ENCODE measurements at places on chromosomes 5 and 9.

- DNase-seq = no peak
Observed at GRCh38 chr9:77523891-77524290, 124.2 kb downstream of the GNA14 start.

GRCh38 chr5:34452170-34452828 is 203.8 kb upstream of the RAI14 start:
- no peak for DNase-seq

DNA sequence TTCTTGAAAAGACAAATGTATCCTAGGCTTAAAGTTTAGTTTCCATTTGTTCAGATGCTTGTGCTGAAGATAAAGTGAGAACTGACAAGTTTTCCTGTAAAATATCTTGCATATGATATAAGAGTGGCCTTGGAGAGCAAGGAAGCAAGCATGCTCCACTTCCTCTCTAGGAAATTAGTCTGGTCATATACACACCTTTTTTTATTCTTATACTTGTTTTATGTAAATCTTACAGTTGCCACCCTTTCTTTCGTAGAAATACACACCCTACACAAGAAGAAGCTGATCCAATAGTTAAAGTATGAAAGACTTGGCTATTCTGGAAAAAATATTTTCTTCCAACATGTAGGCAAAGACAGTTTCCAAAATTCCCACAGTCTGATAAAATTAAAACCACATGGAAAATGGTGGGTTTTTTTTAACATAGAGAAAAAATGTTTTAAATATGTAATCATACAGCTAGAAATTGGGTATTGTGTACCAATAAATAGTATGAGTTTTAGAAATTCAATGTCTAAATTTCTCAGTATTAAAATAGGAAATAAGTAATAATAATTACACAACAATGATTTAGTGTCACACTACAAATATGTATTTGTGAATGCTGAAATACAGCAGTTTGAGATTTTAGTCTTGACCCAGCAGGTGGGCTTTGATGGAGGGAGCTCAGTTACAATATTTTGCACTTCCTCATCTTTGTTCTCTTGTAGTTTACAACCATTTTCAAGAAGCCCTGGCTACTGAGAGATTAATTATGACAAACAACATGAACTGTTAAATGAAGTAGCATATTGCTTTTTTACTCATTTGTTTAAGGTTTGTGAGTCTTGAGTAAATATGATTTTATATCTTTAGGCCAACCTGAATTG is 185.7 kb upstream of the GNA14 start:
- DNase-seq = no peak

DNA sequence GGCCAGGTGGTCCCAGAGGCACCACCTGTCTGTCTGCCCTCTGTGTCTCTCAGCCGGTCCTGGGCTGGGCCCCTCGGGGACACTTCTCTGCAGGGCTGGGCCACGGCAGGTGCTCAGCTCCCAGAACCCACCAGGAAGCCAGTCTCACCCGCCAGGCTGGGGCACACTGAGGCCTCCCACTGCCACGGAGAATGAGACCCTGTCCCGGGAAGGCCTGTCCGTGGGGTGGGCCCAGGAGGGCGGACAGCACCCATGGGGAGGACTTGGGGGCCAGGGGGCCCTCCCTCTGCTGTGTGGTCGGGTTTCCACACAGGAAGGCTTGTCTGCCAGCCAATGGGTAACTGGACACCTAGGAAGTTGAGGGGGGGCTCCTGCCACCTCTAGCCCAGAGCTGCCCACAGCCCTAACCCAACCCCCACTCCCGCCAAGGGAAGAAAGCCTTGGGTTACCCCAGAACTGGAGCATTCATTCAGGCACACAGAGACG is 4.1 kb upstream of the TUBB4B start:
- DNase-seq = no peak

DNA sequence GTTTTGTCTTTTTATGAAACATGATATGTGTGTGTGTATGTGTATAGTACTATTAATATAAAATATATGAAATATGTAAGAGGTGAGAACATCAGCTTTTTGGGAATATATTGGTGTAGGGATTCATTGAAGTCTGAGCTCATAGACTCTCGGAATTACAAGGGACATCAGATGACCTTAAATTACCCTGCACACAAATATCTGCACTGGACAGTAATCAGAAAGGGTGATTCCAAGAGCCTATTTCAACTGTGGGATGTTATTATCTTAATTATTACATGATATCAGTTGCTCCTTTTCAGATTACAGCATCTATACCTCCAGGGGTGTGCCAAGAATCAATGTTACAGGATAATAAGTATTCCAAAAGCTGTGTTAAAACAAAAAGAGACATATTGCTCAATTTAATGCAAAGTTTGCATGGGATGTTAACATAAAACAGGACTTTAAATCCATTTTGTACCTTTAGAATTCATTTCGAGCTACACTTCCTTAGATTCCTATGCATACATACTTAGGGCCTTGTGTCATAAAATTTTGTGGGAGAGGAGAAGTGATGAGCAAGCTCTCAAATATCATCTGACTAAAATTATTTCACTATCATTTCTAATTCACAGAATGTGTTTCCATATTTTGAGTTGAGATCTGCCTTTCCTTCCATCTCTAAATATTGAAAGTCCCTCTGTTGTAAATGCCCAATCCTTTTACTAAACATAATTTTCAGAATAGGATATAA is 365.2 kb downstream of the BRINP1 start:
- no peak for DNase-seq

- DNase-seq = no peak
Observed at GRCh38 chr5:72681781-72682180, 134.7 kb upstream of the TNPO1 start.

- no peak for DNase-seq
Observed at GRCh38 chr5:139413963-139414362, 10.1 kb upstream of the SPATA24 start.

DNA sequence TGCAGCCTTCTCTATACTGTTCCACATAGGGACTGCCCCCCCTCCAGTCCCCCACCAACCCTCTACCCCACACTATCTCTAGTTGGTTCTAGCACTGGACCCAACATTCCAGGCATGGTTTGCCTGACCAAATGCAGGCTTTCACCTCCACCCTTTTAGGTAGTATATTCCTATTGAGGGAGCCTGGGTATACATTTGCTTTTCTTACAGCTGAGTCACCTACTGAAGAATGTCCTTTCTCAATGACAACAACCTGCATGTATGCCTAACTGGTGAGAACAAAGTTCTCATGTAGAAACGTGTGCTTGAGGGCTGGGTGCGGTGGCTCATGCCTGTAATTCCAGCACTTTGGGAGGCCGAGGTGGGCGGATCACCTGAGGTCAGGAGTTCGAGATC is 8.2 kb downstream of the TNIP1 start:
- DNase-seq = no peak

GRCh38 chr5:11906497-11906896 is 2.3 kb upstream of the CTNND2 start:
- no peak for DNase-seq

DNA sequence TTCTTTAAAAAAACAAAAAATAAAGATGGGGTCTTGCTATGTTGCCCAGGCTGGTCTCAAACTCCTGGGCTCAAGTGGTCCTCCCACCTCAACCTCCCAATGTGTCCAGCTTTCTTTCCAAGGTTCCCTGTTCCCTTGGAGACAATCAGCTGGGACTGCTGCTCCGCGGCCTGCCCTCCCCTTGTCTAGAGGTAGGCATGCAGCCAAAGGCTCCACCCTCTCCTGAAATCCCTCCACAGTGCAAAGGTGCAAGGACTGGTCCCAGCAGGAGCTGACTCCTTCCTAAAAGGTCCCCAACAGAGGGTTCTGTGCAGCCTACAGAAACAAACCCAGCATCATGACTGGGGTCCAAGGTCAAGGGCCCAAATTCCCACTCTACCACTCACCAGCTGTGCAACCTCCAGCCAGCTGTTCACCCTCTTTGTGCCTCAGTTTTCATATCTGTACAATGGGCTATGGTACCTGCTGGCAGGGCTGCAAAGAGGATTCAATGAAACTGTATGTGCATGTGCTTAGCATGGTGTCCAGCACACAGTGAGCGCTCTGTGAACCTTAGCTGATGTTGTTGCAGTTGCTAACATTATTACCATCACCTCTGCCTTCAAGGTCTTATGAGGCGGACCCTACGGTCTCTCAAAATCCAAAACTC is 47.5 kb downstream of the BARX1 start:
- no peak for DNase-seq

All from activated T-cell treated with anti-CD3 and anti-CD28 coated beads, Interleukin-2, amount 50 U/mL, for 24 hours (primary cell).